ENCODE measurements at places on chromosomes 4 and X.

DNA sequence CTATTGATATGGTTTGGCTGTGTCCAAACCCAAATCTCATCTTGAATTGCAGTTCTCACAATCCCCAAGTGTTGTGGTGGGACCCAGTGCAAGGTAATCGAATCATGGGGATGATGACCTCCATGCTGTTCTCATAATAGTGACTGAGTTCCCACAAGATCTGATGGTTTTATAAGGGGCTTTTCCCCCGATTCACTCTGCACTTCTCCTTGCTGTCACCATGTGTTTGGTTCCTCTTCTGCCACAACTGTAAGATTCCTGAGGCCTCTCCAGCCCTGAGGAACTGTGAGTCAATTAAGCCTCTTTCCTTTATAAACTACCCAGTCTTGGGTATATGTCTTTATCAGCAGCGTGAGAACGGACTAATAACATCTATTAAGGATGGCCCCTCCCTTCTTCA, 68.8 kb downstream of the FBXW7 start:
- DNase-seq: no peak

DNA sequence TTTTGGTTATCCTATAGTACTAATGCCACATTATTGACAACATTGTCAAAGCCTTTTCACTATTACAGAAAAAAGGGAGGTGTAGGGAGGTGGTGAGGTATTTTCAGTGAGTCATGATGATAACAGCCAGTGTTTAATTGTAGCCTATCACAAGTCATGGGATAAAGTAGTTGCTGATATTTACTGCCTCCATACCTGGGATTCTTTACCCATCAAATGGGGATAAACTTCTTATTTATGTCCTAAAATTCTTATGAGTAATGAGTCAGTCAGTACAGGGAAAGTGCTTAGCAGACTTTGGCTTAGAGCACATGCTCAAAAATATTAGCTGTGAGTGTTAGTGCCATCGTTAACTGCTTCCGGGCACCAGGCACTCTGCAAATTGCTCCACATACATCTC, 25.7 kb downstream of the ADGRG2 start:
- DNase-seq: no peak

DNA sequence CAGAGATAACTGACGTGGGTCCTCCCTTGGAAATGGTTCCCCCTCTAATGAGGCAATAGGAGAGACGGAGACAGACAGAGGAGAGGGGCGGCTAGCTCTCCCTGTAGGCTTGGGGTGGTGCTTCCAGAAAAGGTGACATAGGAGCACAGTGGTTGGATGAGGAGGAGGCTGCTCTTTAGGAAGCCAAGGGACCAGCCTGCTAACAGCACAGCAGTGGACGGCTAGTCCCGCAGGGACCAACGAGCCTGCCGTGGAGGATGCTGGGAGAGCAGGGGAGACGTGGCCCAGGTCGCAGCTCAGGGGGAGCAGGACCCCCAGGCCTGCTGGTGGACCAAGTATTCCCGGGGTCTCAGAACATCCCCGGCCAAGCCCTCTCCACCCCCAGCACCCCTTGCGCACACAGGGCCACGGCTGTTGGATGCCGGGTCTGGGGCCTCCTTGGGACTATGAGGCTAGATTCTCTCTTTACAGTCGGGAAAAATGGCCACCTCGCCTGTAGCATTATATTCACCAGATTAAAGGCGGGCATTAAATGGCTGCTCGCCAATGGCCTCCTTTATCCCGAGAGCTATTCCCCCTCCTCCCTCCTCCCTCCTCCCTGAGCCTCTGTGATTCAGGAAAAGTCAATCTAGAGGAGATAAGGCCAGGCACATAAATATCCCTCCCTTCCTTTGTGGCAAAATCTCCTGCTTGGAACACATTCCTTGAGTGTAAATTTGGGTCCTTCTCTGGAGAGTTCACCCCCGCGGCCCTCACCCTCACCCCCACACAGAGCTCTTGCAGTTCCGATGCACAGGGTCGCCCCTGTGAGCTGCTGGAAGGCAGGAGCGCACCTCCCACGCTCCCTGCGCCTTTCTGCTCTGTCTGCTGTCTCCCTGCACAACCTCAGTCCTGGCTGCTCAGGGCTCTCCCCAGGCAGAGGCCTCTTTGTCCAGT, 30.5 kb upstream of the NSG1 start:
- DNase-seq: no peak

- DNase-seq: peak; percentile 31
These were observed 75.4 kb downstream of the IRF2 start for GRCh38 chr4:184398741-184399511.

GRCh38 chr4:100093091-100093866, 97.0 kb downstream of the DDIT4L start:
- DNase-seq: peak; percentile 96

DNA sequence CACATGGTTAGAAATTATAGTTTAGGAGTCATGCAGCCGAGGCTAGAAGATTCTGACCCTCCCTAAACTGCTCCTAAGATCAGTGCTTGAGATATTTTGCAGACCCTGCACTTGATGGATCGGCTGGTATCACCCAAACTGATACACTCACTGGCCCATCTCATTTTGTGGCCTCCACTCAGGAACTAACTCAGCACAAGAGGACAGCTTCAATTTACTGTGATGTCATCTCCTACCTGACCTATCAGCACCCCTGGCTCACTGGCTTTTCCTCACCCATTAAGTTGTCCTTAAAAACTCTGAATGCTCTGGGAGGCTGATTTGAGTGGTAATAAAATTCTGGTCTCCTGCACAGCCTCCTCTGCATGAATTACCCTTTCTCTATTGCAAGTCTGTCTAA, 450.9 kb downstream of the PCDH10 start:
- no peak for DNase-seq

DNA sequence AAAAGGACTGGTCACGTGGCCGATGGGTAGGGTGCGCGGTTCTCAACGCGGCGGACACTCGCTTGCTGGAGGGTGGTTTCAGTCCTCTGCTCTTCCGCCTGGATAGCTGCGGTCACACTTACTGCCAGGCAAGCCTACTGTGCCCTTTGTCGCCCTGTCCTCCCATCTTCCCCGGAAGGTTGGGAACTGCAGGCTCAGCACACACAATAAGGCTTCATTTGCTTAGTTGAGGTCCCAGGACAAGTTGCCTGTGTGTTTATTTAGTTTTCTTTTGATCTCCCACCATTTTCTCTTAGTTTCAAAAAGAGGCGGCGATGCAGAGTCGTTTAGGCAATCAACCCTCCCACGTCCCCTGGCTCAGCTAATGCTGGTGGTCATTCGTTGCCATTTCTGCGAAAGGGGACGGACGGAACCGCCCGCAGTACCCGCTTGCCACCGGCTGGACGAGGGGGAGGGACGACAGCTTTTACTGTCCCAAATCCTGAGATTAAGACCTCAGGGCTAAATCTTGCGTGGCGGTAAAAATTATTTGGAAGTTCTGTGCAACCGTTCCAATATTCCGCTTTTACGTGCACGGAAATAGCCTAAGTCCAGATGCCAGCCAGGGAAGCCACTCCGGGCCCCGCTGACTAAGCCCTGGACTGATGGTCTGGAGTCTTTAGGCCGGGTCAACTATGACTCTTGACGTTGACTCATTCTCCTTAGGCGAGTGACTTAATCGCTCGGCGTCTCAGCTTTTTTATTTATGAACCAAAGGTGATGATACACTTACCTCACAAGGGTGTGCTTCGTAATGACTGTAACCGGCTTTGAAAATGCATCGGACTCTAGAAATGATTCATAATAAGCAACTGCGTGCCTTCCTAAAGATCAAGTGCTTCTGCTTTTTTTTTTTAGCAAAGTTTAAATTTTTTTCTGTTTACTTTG, 671 bp upstream of the EIF4E start:
- DNase-seq: no peak

- no peak for DNase-seq
These were observed 6.3 kb downstream of the LAS1L start for GRCh38 chrX:65528293-65528692.

DNA sequence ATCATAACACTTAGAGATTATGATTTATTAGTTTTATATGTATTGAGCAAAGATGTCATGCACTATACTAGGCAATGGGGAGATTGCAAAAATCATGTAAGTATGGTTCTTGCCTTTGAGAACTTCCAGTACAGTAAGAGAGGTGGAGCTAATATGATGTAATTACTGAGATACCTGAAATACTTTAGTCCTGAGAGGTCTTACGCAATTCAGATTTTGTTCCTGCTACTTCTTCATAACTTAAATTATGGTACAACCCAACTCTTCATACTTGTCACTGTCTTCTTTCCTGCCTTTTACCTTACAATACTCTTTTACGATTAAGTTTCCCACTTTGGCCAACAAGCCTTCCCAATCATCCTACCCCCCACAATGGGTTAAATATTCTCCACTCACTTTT, 564.2 kb upstream of the PITX2 start:
- DNase-seq: no peak

GRCh38 chr4:28947374-28947773, 1772.8 kb upstream of the PCDH7 start:
- DNase-seq: no peak

- no peak for DNase-seq
These were observed 197.7 kb downstream of the GC start for GRCh38 chr4:71586087-71586763.

DNA sequence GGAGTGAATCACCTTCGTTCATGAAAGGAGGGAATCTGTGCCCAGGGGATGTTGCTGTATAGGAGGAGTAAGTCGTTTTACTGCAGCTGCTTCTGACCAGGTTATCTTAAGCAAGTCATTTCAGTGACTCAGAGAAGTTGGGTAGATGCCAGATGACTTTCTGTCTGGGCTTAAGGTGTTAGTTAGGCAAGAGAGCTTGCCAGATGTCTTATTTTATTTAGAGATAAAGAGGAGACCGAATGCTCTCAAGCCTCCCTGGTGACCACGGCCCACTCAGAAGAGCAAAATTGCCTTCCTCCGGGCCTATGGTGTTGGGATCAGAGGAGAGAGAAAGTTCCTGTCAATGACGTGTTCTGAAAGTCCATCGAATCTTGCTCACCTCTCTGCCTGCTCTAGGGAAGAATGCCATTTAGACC, 16.3 kb upstream of the ZNF827 start:
- DNase-seq: no peak

DNA sequence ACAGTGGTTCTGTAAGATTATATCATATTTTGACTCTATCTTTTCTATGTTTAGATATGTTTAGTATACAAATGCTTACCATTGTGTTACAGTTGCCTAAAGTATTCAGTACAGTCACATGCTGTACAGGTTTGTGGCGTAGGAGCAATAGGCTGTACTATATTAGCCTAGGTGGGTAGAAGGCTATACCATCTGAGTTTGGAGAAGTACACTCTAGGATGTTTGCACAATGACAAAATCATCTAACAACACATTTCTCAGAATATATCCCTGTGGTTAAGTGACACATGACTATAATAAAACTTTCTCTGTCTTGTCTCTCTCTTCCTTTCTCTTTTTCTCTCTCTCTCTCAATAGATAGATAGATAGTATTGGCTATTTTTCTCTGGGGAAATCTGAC, 1053.1 kb downstream of the STIM2 start:
- no peak for DNase-seq

DNA sequence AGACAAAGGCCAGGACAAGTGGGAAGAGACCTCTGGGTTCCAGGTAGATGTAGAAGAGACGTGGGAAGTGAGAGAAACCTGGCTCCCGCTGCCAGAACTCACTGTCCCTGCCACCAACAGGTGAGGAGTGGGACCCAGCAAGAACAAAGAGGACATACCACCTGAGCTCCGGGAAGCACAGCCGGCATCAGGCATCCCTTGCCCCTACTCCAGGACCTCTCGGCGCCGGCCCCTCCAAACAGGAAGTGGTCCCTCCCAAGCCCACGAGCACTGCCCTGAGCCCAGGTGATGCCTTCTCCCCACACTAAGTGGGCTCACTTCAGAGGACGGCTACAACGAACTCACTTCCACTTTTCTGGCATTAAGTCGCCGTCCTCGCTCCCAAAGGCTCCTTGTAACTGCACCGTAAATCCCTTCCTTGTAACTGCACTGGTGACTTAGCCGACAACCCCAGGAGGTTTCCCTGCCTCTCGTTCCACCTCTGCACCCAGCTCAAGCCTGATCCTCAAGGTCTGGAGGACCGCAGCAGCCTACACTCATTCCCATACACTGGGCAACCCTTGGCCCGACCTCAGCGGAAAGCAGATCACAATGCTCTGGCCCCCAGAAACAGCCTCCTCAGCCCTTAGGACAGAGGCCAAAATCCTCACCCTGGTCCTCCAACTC, 8.8 kb downstream of the FAM53A start:
- DNase-seq: no peak

DNA sequence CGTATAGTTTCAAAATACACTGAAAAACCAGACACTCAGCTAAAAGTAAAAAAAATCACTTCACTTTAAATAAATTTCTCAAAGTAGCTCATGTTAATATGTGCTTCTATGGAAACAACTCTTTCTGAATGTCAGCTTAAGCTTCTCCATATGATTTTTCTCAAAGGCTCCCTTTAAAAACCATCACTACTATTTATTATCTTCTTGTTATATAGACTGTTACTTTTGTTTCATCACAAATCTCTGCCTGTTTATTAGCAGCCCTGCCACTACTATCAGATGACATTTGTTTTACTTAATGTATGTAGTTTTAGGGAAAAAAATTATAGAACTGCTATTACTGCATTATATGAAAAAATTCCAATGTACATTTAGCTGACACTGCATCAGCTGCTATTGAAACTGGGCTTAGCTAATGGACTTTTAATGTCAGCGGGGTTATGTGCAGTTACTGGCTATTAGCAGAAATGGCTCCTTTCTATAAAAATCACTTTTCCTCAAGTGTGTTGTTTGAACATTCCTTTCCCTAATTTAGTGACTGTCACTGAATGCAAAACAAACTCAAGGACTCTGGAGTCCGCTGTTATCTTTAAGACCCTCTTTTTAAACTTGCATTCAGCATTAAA, 10.8 kb downstream of the UNC5C start:
- DNase-seq: no peak

DNA sequence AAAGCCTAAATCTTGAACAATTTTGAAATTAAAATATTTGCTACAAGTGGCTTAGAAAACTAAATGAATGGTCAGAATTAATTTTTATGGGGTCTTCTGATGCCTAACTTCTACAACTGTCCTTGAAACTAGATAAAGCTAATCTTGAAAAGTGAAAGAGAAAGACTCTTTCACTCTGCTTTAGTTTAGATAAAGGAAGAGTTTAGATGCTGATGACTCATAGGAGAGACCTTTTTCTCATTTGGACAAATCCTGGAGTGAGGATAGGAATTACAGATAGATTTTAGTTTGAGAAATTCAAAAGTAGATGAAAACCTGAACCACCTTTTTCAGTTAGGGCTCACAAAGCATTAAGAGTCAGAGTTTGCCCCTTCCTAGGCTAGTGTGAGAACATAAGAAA, 342.3 kb upstream of the GRID2 start:
- DNase-seq: no peak

DNA sequence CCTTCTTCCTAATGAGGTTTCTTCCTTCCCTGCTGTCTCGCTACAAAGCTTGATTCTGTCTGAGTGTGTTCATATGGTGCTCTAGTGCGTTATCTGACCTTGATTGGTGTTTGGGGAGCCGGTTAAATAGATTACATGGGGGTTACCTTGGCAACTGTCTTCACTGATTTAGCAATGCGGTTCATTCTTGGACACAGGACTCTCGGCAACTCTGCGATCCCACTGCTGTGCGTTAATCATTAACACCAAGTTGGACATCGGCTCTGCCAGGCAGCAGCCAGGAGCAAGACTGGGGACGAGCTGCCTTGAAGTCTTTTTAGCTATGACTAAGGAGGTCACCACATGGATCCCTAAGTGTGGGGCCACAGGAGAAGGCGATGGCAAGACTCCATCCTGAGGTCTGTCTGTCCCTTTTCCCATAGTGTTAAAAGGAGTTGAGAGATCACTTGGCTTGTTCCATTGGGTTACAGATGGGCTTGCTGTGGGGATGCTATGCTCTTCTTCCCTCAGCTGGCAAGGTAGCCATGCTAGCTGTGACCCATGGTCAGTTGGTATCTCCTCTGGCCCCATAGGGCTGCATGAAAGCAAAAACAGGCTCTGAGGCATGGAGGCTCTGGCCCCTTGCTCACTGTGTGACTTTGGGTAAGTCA, 93.4 kb upstream of the MAMLD1 start:
- DNase-seq: no peak

Measured in endodermal cell (in vitro differentiated cells).